ENCODE measurements at places on chromosomes 6 and 20.

- no peak for DNase-seq
These were observed 1.2 kb downstream of the COL9A3 start for GRCh38 chr20:62817975-62818591.

DNA sequence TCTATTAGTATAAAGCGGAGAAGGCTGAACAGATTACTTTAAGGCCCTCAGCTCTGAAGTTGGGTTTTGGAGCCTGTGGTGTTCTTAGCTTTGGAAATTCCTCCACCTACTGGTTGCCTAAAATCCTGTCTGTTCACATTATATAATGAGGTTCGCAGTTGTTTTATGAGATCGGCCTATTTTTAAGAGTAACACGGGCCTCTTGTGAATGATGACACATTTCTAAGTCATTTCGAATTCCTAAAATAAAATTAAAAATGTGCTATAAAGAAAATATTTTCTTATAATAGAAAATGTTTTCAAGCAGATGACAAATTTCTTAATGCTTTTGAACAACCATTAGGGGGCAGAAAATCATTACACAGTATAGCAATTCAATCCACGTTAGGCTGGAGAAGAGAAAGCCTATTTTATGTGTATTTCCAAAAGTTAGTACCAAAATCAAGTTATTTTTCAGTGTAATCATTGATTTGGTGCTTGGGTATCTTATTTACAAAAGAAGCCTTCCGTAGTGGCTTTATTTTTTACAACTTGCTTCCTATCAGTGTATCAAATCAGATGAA is 15.8 kb upstream of the FAM8A1 start:
- DNase-seq: peak; percentile 62

DNA sequence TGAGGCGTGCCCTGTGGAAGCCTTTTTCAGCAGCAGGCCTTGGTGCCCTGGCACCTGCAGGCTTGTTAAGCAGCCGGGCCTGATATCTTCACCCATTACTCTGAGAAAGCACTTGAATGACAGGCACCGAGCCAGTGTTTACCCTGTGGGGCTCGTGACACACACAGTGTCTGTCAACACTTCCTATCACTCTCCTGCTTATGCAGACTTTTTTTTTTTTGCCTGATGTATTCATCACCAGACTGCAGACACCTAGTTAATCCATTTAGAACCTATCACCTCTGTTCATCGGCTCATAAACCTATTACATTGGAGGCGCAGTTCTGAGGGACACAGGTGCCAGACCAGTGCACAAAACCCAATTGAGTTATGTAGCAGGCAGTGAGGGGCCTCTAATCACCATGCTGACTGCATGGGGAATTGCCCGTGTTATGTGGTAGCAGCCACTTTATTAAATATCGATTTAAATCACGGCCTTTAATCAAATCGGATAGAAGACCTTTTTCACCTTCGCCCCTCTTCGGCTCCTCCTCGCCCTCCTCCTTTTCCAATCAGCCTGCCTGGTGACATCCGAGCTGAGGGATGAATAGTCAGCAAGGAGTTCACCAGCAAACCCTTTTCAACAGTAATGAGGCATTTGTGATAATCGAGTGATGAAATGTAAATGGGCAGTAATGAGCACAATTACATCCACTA is 962.9 kb upstream of the SLC35B3 start:
- DNase-seq: no peak

GRCh38 chr6:16371401-16371800 is 133.0 kb downstream of the GMPR start:
- DNase-seq: no peak

- DNase-seq: peak; percentile 56
These were observed 505 bp upstream of the WRNIP1 start for GRCh38 chr6:2764610-2765165.

DNA sequence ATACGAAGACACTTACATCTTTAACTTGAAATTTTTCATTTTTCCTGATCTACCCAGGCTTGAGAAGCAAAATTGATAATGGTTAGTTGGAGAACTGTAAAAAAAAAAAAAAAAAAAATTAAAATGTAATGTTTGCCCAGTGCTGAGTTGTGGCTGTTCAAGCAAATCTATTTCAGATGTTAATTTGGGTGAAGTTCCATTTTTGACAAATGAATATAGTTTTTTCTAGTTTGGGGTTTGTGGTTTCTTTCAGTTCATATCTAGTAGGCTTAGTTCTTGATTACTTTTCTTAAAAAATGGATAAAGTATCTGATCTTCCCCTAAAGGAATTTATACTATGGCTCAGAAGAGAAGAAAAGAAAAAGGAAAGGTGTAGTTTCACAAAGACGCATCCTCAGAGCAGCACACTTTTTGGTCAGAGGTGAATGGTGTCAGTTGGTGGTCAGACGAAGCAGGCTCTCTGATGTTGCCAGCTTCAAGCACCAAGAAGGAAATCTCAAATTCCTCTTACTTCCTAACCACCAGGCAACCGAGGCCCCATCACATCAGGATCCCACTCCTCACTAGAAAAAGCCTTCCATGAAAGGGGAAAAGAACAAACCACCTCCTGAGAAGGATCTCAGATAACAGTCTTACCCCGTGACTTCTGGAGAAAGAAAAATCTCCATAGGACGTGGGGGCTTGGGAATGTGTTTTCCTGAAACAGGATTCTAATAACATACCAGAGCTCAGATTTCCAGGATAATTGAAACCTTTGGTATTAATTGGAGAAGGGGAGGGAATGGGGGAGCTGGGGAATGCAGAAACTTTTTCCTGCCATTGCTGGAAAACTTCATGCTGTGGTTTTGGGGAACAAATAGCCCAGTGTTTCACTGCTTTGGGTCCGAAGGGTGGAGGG is 396.2 kb downstream of the CD83 start:
- no peak for DNase-seq

GRCh38 chr6:55822815-55823214 is 52.6 kb downstream of the BMP5 start:
- DNase-seq: no peak

DNA sequence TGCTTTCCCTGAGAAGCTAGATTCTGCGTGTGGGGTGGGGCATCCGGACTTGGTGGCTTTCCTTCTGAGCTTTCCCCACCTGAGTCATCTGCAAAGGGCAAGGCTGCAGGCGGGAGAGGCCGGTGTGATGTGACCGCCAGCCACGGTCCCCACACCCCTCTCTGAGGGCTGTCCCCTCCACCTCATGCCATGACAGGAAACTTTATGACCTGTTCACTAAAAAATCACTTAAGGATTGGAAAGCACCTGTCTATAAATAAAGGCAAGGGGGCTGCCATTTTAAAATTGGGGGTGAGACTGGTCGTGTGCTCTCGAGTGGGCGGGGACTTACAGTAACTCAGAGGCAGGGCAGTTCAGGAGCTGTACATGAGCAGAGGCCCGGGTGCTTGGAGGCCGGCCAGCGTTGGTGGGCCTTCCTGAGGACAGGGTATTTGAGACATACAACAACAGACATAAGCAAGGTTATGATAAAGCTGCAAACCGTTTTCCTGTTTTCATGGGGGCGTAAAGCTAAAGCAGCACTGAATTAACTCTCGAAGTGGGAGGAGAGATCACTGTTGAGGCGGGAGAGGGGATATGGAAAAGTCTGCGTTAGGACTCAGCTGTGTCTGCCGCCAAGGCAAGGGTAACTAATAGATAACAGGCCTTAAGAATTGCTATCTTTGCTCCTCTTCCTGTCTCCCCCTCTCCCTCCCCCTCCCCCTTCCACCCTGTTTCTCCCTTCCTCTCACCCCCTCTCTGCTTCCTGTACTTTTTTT is 16.1 kb upstream of the SERPINB1 start:
- DNase-seq: no peak

GRCh38 chr20:45975686-45976085 is 3.7 kb upstream of the ZNF335 start:
- no peak for DNase-seq

DNA sequence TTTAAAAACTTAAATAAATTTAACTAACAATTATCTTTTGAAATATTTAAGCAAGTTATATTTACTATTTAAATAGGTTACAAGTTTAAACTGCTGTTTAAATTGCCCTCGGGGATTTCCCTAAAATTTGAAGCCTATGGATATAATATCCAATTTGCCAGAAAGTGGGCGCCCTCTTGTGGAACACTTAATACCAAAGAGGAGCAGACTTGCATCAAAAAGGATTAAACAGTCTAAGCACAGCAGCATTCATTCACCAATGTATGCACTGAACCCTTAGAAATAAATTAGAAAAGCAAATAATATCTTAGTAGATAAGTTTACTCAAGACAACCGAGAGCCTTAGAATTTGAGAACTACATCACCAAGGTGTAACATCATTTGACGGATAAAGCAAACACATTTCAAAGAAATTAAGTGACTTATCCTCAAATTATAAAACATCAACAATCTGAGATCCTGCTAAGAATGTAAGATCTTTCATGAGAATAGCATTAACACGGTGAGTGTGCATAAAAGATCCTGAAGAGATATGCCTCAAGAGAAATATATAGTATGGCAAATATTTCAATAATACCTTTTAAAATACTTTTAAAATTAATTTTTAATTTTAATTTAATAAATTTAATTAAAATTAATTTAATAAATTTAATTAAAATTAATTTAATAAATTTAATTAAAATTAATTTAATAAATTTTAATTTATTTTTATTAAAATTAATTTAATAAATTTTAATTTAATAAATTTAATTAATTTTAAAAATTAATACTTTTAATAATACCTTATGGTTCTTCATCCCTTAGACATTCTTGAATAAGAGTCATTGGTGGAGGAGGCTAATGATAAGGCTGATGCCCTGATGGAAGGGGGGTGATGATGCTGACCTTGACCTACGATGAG is 11.5 kb upstream of the MEP1A start:
- peak; percentile 72 for DNase-seq

GRCh38 chr6:20534295-20535262 is at the start of gene CDKAL1:
Gene CDKAL1, plus strand, starts transcription at chr6:20534457. Its CDS starts 11,894 bp downstream, at chr6:20546351.
- peak; percentile 86 for DNase-seq

DNA sequence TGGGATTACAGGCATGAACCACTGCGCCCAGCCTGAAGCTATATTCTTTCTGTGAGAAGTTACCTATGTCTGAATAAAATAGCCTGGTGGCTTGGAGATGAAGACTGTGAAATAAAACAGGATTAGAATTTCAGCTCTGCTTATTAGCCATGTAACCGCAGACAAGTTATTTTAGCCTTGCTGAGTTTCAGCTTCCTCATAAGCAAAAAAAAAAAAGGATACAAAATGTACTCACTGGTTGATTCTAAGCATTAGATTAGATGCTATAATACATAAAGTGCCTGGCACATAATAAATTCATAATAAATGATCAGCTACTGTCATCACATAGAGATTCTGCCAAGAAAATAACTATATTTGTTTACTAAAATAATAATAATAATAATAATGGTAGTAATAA is 98.8 kb downstream of the EPB41L2 start:
- DNase-seq: no peak

GRCh38 chr6:37792457-37793033 is 27.0 kb upstream of the ZFAND3 start:
- no peak for DNase-seq

DNA sequence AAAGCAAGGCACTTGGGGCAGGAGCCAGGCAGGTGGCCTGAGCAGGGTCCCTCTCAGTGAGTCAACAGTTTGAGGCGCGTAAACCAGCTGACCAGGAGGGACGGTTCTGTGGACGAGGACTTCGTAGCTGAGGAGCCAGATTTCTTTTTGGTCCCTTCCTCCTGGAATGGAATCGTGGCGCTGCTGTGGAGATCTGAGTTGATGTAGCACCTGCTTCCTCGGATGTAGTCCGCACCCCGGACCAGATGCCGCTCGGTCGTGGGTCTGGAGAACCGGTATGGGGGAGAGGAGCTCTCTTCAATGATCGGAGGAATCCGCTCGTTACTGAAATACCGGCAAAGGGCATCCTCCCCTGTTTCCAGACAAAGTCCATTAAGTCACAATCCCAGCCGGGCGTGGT is 49.7 kb upstream of the IPCEF1 start:
- no peak for DNase-seq

- DNase-seq: no peak
These were observed 60.1 kb downstream of the GFRA4 start for GRCh38 chr20:3603108-3603507.

DNA sequence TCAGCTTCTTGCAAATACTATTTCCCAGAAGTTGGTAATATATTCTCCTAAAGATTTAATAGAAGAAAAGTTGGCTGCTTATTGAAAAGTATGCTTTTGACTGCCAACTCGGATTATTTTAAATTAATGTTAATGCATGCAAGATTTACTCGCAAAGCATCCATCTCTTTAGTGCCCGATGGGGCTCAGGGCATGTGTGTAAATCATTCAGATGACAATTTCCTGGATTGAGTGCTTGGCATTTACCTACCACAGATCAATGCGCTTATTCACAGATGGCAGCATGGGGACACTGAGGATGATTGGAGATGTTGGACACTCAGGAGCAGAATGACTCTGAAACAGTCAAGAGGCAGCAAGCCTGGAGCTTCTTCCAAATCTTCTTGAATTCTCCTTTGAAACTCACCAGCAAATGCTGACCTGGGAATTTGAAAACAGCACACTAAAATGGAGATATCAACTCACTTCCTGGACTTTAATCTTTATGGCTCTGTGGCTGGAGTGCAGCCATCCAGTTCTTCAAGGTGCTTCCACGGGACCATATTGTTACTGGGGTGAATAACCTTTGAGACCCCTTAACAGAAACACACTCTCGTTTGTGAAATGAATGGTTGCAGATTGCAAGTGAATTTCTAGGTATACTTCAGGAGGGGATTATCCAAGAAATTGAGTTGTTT is 34.1 kb upstream of the TIAM2 start:
- DNase-seq: no peak

DNA sequence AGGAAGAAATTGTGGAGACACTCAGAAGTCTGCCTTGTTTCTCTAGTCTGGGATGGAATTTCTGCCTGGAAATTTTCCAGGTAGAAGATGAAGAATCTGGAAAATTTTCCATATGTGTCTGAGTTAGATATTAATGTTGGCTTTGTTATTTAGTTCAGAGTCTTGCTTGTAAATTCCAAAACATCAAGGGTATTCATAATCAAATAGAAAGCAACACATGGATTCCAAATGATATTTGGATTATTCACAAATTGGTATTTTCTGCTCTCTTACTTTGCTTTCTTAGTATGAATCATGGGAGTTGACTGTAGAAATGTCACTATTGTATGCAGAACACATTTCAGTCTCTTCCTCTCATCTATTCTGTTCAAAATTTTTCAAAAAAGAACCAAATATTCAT is 116.0 kb downstream of the GRIK2 start:
- DNase-seq: no peak

GRCh38 chr20:34557936-34558319 is 590 bp upstream of the MAP1LC3A start:
- DNase-seq: no peak

- DNase-seq: peak; percentile 74
These were observed 3.2 kb downstream of the PRRT1 start for GRCh38 chr6:32148289-32149091.

GRCh38 chr6:90947184-90948064 is 360.6 kb upstream of the MAP3K7 start:
- DNase-seq: no peak

GRCh38 chr20:16760431-16761304 is 12.5 kb downstream of the OTOR start:
- DNase-seq: no peak

DNA sequence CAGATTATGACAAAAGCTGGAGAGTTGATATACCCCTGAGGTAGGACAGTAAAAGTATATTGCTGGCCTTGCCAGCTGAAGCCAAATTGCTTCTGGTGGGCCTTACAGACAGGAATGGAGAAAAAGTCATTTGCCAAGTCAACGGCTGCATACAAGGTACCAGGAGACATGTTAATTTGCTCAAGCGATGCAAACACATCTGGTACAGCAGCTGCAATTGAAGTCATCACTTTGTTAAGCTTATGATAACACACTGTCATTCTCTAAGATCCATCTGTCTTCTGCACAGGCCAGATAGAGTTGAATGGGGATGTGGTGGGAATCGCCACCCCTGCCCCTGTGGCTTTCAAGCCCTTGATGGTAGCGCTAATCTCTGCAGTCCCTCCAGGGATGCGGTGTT is 40.4 kb upstream of the POPDC3 start:
- no peak for DNase-seq

- DNase-seq: no peak
These were observed 8.3 kb downstream of the NCR2 start for GRCh38 chr6:41343641-41344187.

Measured in kidney capillary endothelial cell (primary cell).